ENCODE measurements at places on chromosomes 12 and 14. TPM values are rescaled to one million over a fixed set of nuclear protein-coding genes. Genes with fewer than 3 reads are reported as not detected.

KCNA1 gene
- total RNA-seq = not detected

EML5 gene
- not detected for total RNA-seq

BHLHE41 gene
- 2.0 TPM for total RNA-seq

PRIMA1 gene
- total RNA-seq = not detected

TAS2R46 gene
- total RNA-seq = not detected

ZNF891 gene
- total RNA-seq = 0.23 TPM

CIROP gene
- total RNA-seq = not detected

OASL gene
- total RNA-seq = 0.34 TPM

OR4E2 gene
- total RNA-seq = not detected

GLT1D1 gene
- not detected for total RNA-seq

RGS6 gene
- not detected for total RNA-seq

C12orf60 gene
- 1.4 TPM for total RNA-seq

CELA1 gene
- total RNA-seq = not detected

GPRC5D gene
- total RNA-seq = not detected

SALL2 gene
- total RNA-seq = 8.5 TPM

GPR68 gene
- total RNA-seq = 0.47 TPM

TAS2R14 gene
- total RNA-seq = 2.1 TPM

SYNE3 gene
- total RNA-seq = 20.4 TPM

AQP6 gene
- total RNA-seq = not detected

SLC22A17 gene
- total RNA-seq = 23.2 TPM

TAS2R19 gene
- 0.17 TPM for total RNA-seq

MRPL42 gene
- total RNA-seq = 29.8 TPM

GPD1 gene
- total RNA-seq = 1.3 TPM

LTB4R gene
- total RNA-seq = 2.1 TPM

LMNTD1 gene
- total RNA-seq = not detected

Measured in pericardium fibroblast (primary cell).